ENCODE measurements at places on chromosomes 1 and 21. TPM values are rescaled to one million over a fixed set of nuclear protein-coding genes. Genes with fewer than 3 reads are reported as not detected.

DNA sequence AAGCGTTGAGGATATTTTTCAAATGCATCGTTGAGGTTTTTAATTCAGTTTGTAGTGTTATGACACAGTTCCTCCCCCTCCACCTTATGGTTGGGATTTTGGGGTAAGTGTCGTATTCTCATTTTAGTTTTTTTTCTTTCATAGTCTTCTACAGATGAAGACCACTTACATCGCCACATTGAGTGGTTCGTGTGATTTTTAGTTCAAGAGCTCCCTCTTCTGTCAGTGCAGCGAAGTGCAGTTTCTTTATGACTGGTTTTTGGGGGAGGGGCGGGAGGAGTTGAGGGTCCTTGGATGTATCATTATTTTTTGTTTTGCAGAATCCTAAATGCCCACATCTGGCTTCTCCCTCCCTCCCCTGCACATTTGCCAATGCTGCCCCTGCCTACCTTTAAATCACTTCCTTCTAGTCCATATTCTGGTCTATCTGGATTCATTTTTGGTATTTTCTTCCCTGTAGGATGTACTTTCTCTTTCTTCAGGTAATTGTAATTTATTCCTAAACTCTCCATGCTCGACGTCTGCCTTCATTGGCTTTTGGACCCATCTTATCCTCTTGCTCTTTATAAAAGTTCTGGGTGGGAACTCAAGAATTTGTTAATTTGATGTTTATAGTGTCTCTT, 433.1 kb downstream of the CAMTA1 start:
- DNase-seq, result peak; percentile 66

GRCh38 chr1:1225913-1226312, 5.9 kb downstream of the SDF4 start:
- DNase-seq, result no peak

DNA sequence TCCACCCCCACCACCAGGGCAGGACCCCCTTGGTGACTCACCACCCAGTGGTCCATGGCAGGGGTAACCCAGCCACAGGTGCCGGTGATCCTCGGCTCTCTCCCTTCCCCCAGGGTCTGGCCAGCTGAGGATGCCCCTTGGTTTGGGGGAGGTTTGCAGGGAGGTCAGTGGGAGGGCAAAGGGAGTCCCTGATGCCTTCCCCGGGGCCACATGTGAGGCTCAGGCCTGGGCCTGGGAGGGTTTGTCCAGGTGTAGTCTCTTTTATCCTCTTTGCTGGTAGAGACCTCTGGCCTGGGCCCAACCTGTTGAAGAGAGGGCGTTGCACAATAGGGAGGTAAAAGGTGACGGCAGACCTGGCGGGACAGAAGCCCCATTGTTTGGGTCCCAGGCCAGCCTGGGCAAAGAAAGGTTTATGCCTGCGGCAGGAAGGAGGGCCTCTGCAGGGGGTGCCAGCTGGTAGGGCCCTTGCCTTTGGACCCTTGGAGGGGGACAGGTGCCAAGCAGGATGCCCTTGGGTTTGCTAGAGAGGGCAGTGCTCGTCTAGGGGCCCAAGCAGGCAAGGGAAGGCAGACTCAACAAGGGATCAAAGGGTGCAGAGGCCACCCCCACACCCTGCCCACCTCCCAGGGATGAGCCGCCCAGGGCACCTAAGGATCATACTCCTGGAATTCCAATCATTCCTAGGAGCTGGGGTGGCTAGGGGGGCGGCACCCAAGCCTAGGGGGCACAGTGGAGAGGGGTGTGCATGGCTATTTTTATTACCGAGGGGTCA, 760 bp upstream of the TINAGL1 start:
- DNase-seq, result no peak

- no peak for DNase-seq
Measured at GRCh38 chr1:17161926-17162800, 42.8 kb upstream of the PADI1 start.

GRCh38 chr1:14517841-14518180, 80.7 kb upstream of the KAZN start:
- no peak for DNase-seq

Gene FAM72D
- total RNA-seq, result 9.8 TPM

- no peak for DNase-seq
Measured at GRCh38 chr1:206941766-206942418, 4.4 kb downstream of the PIGR start.

DNA sequence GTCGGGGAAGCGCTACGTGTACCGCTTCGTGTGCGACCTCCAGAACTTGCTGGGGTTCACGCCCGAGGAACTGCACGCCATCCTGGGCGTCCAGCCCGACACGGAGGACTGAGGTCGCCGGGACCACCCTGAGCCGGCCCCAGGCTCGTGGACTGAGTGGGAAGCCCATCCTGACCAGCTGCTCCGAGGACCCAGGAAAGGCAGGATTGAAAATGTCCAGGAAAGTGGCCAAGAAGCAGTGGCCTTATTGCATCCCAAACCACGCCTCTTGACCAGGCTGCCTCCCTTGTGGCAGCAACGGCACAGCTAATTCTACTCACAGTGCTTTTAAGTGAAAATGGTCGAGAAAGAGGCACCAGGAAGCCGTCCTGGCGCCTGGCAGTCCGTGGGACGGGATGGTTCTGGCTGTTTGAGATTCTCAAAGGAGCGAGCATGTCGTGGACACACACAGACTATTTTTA, 17.1 kb downstream of the ETS2 start:
- DNase-seq, result no peak

- DNase-seq, result no peak
Measured at GRCh38 chr1:46510998-46511365, 21.3 kb downstream of the DMBX1 start.

Gene DLGAP3
- 0.05 TPM for total RNA-seq

Gene TSPEAR
- not detected for total RNA-seq

DNA sequence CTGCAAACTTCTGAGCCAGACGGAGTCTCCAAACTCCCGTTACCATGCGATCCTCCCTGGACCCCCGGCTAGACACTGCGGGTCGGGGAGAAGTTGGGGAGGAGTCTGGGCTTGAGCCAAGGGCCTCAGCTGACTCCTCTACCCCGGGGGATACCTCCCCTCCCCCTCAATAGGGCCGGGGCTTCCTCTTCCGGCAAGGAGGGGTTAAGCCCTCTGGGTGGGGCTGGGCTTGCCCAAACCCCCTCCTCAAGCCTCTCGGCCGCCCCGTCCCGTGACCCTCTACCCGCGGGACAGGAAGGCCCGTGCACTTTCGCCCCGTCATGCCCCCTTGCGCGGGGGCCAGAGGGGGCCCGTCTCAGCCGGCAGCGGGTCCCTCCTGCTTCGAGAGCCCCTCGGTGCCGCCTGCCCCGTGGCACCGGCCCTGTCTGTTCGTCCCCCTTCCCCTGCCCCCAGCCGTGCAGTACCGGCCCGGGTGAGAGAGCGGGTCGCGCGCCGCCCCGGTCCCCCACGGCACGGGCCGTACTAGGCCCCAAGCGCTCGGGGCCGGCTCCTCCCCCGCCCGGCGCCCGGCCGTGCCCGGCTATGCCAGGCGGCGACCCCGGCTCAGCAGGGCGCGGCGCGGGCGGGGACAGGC, 652 bp downstream of the ARL8A start:
- DNase-seq, result no peak

GRCh38 chr1:229642376-229642775, 16.3 kb downstream of the URB2 start:
- no peak for DNase-seq

Gene PTAFR
- 0.26 TPM for total RNA-seq

Gene MRPL55
- total RNA-seq, result 53.8 TPM

DNA sequence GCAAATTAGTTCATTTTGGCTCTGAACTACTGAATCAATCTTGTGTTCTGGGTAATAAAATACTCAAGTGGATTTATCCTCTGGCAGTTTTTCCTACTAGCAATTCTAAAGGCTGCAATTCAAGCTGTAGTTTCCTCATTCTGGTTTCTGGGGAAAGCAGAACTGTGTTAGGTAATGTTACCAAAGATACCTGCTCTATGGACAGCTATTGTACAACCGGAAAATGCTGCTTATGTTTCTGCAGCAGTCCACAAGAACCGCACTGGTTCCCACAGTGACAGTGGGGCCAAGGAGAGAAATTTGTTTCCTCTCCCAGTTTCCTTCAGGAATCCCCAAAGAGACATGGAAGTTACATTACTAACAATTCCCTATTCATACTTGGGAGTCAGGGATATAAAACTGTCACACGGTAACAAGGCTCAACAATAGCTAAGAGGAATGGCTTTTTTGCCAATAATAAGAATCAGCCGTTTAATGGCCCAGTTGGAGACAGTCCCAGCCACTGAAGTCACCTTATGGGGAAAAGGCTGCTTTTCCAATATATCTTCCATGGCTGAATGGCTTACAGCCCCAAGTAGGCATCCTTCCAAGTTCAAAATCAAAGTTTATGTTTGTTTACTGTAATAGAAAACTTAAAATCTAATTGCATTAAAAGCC, 52.6 kb downstream of the PCNX2 start:
- no peak for DNase-seq

All from HT1080 (cell line).